ENCODE measurements at places on chromosomes 2 and 18.

DNA sequence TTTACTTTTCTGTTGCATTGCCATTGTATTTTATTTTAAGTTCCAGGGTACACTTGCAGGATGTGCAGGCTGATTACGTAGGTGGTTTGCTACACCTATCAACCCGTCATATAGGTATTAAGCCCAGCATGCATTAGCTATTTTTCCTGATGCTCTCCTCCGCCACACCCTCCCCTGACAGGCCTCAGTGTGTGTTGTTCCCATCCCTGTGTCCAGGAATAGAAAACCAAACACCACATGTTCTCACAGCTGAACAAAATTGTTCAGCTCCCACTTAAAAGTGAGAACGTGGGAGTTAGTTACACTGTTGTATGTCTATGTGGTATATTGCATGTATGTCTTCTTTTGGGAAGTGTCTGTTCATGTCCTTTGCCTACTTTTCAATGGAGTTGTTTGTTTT lies 1631.7 kb downstream of the DPP10 start:
- no peak overlapping the region for H3K27ac ChIP-seq
- no peak overlapping the region for H3K4me3 ChIP-seq
- H3K4me1 ChIP-seq = no peaks in the 10 kb centered on the region
- no peaks in the 10 kb centered on the region for H3K36me3 ChIP-seq
- H3K27me3 ChIP-seq = no peaks in the 10 kb centered on the region
- no peak for DNase-seq

- no peak overlapping the region for H3K27ac ChIP-seq
- no peaks in the 10 kb centered on the region for H3K27me3 ChIP-seq
- DNase-seq = no peak
- H3K36me3 ChIP-seq = no peaks in the 10 kb centered on the region
- H3K4me1 ChIP-seq = no peaks in the 10 kb centered on the region
- H3K4me3 ChIP-seq = no peak overlapping the region
Measured at GRCh38 chr2:129929321-129930290, 49.9 kb upstream of the RAB6C start.

GRCh38 chr2:112541315-112542122 lies 746 bp upstream of the POLR1B start:
- peak; percentile 0 for DNase-seq
- H3K36me3 ChIP-seq = peaks cover 6% of the 10 kb centered on the region
- no peaks in the 10 kb centered on the region for H3K27me3 ChIP-seq
- H3K27ac ChIP-seq = peak overlapping the region; percentile 96
- peaks cover 15% of the 10 kb centered on the region for H3K4me1 ChIP-seq
- H3K4me3 ChIP-seq = peak overlapping the region; percentile 89

GRCh38 chr2:218155953-218156479 lies 10.7 kb downstream of the CXCR1 start:
- H3K36me3 ChIP-seq = no peaks in the 10 kb centered on the region
- peaks cover 4% of the 10 kb centered on the region for H3K27me3 ChIP-seq
- no peak for DNase-seq
- no peaks in the 10 kb centered on the region for H3K4me1 ChIP-seq
- H3K4me3 ChIP-seq = no peak overlapping the region

Data from Panc1 (cell line).